ENCODE measurements at places on chromosomes 11 and 22.
A peak's percentile ranks its signal among the peaks of the same experiment; 100 is the strongest.

DNA sequence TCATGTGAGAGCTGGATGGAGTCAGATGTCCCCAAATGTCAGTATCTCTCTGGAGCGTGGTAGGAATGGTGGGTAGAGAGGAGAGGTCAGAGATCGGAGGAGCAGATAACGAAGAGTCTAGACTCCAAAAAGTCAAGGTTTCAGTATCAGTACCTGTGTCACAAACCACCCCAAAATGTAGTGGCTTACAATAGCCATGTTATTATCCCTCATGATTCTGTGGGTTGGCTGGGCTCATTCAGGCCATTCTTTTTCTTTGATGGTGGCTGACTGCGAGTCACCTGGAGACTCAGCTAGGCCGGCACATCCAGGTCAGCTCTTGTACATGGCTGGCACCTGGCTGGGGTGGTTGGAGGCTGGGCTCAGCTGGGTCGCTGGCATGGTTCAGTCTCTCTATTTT is 7.3 kb upstream of the SSTR3 start:
- DNase-seq = no peak

DNA sequence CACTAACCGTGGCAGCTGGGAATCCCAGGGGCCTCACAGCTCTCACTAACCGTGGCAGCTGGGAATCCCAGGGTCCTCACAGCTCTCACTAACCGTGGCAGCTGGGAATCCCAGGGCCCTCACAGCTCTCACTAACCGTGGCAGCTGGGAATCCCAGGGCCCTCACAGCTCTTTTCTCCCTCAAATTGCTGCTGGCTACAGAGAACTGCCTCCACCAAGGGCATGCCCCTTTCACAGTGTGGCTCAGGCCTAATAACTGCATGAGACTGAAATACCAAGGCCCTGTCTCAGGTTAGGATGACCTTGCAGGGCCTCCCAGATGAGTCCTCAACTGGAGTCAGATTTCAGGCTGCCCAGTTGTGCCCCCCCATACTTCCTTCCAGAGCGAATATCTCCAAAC is 35.1 kb upstream of the GGTLC2 start:
- no peak for DNase-seq

- DNase-seq = peak; percentile 89
Observed at GRCh38 chr22:43385770-43386641, 25.8 kb upstream of the MPPED1 start.

DNA sequence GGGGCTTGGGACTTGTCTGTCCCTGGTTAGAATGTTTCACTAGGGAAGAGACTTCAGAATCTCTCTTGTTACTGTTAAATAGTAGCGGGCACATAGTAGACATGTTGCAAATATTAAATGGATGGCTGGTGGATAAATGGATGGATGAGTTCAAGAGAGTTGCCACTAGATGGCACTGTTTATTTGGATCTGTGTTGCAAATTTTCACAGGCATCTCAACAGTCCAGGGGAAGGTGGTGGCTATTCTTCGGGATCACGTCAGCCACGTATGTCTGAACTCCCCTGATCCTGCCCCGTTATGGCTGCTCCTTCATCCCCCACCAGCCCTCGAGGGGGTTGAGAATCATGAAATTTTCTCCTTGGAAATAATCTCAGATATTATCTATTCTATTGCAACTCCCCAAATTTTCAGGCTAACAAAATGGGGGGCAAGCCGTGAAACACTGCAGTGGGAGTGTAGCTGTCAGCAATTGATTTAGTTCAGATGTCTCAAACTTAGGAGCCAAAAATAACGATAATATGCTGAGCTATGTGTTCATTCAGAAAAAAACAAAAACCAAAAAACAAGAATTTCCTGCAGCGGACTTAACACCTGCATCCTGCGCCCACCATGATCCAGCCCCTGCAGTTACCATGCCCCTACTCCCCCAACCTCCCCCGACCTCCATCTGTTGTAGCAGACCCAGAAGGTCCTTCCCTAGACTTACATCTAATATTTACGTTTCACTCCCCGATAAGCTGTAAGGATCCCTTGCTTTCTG is 29.1 kb upstream of the BIRC3 start:
- DNase-seq = peak; percentile 79

- no peak for DNase-seq
Observed at GRCh38 chr11:127618721-127619120, 618.2 kb upstream of the KIRREL3 start.

GRCh38 chr11:109306322-109306721 is 115.7 kb upstream of the C11orf87 start:
- DNase-seq = no peak

GRCh38 chr11:8613036-8613435 is 19.0 kb upstream of the STK33 start:
- DNase-seq = no peak

DNA sequence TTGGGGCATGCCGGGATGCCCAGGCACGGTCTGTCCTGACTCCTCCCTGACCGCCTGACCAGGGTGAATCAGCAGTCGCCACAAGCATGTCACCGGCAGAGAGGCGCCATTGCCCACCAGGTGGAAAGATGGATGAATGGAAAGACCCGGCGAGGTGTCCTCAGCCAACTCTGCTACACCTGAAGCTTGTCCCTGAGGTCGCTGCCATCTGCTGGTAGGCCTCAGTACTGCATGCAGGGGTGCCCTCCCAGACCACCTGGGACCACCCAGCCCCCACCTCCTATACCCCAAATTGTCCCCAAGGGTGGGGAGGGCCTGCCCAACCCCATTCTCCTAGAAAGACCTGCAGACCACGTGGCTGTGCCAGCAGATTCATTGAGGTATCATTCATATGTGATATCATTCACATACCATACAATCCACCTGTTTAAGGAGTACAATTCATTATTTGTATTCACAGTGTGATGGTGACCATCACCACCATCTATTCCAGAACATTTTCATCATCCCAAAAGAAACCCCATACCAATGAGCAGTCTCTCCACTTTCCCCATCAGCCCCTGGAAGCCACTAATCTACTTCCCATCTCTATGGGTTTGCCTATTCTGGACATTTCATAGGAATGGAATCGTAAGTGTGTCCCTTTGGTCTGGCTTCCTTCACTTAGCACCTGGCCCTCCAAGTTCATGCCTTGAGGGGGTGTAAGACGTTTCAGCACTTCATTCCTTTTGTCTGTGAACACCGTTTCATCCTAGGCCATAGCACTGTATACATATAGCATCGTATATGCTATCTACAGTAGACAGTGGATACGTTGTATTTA is 17.5 kb downstream of the FGF3 start:
- peak; percentile 27 for DNase-seq

DNA sequence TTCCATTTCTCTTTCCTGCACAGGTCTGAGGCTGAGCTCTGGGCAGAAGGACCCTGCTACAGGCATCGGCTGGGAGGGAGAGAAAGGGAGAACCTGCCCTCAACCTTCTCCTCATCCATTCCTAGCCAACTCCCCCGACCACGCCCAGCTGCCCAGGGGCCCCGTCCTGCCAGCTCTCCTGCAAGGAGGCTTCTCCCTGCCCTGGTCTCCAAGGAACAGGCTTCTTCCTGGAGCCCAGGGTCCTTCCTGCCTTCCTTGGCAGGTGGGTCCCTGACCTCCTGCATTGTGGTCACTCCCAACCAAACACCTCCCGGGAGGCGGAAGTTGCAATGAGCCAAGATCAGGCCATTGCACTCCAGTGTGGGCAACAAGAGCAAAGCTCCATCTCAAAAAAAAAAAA is 12.5 kb upstream of the HMOX1 start:
- no peak for DNase-seq

DNA sequence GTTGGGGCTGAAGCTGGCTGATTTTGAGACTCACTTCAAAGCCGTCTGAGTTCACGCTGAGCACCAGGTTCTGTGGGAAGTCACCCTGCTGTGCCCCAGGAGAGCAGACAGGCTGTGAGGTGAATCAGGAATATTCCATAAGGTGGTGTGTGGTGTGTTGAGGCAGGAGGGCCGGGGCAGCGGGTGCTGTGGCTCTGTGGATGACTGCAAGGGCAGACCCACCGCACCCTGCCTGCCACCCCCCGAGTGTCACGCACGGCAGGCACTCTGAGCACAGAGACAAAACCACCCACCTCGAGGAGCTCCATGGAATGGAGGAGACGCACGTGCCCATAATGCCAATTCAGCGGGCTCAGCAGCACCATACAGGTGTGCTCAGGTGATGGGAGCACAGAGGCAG is 147.8 kb downstream of the PKNOX2 start:
- no peak for DNase-seq

DNA sequence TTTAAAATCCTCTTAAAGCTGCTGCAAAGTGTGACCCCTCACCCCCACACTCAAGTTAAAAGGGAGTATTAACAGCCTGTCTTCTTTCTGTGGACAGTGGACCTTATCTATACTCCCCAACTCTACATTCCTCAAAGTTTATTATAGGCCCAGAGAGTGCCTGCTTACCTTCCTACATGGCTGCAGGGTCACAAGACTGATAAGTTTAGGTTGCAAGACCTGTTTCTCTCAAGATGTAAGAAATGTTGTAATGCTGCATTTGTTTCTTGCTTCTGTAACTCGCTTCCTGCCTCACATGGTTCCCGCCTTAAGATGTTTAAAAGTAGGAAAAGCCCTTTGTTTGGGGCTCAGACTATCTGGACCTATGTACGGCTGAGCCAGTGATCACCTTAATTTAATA is 10.1 kb upstream of the NXPE1 start:
- DNase-seq = no peak

DNA sequence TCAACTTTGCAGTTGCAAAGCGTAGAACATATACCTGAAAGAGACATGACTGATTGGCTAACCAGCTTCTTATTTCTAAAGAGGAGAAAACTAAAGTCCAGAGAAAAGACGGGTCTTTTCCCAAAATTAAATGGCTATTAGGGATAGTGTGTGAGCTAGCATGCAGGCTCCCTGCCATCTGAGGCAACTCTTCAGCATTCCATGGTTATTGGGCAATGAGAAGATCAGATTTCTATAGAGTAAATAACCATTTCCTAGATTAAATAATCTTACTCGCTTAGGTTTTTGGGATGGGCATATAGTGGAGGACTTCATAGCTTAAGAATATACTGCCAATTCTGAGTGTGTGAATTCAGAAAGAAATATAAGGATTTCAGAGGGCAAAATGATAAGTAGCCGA is 95.0 kb downstream of the PDHX start:
- DNase-seq = no peak

DNA sequence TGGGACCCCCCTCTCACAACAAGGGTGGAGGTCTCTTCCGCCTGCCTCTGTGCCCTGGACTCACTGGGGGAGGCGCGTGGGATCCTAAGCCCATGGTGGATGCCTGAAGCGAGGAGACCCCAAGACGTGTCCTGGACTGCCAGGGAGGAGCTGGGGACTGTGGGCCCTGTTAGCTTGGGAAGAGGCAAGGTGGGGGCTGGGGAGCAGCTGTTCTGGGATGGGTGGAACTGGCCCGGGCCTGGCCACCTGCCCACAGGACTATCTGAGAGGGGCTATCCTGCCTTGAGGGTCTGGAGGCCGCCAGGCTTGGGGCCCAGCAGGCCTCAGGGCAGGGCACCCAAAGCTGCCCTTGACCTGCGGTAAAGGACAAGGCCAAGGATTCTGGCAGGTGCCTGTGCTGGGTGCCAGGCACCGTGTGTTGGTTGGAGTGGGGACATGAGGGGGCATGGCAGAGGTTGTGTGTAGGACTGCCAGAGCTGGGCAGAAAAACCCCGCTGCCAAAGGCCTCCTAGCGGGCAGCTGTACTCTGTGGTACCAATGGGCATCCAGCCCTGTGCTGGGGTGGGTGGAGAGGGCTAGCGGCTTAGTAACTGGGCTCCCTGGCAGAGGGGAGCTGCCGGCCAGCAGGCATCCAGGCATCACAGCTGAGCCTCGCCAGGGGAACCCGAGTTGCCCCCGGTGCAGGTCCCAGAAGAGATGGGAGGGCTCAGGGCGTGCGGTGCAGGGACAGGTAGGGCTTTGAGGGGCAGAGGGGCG is 670 bp downstream of the LSP1 start:
- peak; percentile 30 for DNase-seq

DNA sequence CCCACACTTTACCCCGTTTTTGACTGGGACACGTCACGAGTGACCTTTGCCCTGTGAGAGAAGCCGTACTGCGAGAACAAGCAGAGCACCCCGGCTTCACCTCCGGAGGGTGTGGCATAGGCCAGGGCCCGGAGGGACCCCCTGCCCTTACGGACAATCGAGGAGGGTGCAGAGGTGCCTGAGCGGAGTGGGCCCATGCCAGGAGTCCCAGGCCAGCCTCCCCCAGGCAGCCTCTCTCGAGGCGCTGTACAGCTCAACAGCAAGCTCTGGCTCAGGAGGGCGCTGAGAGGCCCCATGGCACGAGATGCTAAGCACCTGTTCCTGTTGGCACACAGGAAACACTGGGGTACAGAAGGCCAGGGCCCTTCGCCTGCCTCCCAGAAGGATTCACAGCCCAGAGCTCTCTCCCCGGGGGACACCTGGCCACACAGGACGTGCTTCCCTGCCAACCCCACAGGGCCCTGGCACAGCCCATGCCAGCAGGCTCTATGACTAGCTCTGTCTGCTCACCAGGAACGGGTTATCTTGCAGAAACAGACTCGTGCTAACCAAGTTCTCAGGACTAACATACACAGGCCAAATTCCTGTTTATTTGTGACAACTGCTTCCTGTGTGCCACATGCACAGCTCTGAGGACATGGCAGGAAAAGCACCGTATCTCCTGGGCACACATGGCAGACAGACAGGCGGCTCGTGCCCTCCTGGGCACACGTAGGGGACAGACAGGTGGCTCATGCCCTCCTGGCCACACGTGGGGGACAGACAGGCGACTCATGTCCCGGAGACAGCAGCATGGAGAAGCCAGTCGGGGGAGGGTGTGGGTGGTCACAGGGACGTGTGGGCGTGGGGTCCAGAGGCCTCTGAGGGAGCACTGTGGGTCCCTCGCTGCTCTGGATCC is 11.6 kb downstream of the TOLLIP start:
- DNase-seq = no peak

- DNase-seq = no peak
Observed at GRCh38 chr22:42701694-42702093, 19.0 kb downstream of the A4GALT start.

DNA sequence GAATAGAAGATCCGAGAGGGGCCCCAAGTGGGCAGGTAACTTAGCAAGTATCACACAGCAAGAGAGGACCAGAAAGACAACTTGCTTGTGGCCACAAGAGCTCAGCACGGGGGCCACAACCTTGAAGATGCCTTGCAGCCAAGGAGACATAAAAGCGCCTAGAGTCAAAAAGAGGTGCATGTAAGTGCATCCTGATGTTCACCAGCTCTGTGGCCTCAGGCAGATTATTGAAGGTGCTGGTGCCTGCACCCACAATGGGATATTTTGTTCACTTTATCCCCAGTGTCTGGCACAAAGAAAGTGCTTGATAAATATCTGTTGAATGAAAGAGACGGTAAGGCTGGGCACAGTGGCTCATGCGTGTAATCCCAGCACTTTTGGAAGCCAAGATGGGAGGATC is 106.0 kb upstream of the ASPHD2 start:
- DNase-seq = no peak

DNA sequence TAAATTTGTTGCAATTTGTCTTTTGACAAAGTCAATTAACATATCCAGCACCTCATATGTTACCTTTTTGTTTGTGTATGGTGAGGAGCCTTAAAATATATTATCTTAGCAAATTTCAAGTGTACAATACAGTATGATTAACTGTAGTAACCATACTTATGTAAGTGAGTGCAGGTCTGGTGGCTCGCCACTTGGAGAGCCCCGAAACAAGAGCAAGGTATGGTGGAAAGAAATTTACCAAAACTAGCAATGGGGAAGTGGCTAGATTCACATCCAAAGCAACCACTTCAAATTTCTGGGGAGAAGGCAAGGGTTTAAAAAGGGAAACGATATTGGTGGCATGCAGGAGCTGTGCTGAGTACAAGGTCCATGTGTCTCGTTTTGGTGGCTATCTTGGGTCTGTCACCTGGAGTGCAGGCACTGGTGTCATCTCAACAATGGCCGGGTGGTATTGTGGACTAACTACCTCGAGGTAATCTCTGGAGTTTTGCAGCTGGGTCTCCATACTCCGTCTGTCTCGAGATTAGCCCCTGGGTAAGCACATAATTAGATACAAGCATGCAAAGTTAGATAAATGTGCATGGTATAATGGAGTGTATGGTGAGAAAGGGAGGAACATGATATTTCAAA is 8.2 kb upstream of the FNBP4 start:
- no peak for DNase-seq

Measured in activated CD4-positive, alpha-beta T cell treated with anti-CD3 and anti-CD28 coated beads, Interleukin-2, Interleukin-6, amounts not matched to agents 100 ng/mL and 50 ng/mL, durations not matched to agents 16 hours and 8 hours (primary cell).